Activated naive CD8-positive, alpha-beta T cell treated with anti-CD3 and anti-CD28 coated beads, Interleukin-2, amount 50 U/mL, for 24 hours (primary cell): ENCODE measurements at places on chromosomes 6 and 20.

DNA sequence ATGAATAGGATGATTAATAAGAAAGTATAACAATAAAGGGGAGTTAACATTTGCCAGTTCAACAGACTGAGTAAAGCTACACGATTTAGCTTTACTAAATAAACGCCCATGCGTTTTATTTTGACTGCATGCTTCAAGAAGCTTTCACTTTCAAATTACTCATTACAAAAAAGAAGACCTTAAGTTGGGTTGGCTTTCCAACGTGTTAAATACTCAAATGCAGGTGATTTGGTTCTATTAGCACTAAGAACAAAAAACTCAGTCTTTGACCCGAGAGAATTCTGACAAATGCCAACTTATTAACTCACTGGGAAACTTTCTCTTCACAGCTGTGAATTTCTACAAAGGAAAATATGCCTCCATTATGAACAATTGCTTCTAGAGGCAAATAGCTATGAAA is 24.8 kb downstream of the RNF146 start:
- no peak for DNase-seq

DNA sequence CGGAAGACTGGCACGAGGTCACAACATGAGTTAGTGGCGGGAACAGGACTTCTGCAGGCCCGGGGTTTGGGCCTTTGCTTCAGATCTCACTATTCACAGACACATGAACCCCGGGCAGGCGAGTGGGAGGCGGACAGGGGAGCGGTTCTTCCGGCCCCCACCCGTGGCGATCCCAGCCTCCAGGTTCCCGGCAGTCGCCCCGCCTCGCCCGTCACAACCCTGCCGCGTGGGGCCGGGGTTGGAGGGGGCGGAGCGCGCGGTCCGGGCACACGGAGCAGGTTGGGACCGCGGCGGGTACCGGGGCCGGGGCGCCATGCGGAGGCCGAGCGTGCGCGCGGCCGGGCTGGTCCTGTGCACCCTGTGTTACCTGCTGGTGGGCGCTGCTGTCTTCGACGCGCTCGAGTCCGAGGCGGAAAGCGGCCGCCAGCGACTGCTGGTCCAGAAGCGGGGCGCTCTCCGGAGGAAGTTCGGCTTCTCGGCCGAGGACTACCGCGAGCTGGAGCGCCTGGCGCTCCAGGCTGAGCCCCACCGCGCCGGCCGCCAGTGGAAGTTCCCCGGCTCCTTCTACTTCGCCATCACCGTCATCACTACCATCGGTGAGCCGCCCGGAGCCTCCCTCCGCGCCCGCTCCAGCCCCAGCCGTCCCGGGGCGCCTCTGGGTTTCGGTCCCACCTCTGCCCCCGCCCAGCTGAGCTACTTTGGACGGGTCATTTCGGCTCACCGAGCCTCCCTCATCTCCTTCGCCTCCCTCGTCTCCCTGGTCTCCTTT is at the start of gene KCNK15:
KCNK15 (plus strand) TSS at position 268 of the 769 bp plus-strand sequence; CDS start at position 314, 46 bp downstream.
- DNase-seq, result peak; percentile 46

DNA sequence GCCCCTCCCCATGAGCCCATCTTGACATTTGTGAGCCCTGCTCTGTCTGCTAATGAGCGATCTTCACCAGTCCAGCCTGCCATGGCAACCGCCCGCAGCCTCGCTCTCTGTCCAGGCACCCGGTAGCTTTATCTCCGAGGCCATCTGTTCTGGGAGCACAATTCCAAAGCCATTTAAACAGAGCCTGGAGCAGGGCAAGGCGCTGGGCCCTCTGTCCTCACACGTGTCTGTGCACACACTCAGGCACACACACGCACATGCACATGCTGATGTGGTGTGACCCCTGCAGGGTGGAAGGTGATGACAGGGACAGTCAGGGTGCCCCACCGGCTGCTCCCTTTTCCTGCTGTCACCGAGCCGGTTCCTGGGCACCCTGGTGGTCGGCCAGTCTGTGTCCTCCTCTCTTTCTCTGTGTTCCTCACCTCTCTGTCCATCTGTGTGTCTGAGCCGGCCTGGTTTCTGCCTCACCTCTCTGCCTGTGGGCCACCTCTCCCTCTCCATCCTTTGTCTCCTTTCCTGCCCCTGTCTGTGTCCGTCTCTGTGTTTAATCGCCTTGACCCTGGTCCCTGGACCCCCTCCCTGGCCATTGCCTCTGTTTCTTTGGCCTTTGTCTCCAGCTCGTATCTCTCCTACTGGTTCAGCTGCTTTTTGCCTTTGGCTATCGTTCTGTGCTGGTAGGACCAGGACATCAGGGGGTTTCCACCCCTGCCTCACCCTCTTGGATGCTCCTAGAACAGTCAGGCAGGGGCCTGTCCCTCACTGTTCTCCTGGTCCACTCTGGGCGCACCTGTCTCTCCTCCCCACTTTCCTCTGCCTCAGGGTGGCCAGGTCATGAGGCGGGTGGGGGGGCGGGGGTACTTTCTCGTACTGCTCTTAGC is 8.8 kb upstream of the MYT1 start:
- no peak for DNase-seq

GRCh38 chr20:62367136-62367632 is at the start of gene LAMA5:
Gene LAMA5 (minus strand): TSS chr20:62367312. CDS start chr20:62367245, 67 bp downstream.
- no peak for DNase-seq

DNA sequence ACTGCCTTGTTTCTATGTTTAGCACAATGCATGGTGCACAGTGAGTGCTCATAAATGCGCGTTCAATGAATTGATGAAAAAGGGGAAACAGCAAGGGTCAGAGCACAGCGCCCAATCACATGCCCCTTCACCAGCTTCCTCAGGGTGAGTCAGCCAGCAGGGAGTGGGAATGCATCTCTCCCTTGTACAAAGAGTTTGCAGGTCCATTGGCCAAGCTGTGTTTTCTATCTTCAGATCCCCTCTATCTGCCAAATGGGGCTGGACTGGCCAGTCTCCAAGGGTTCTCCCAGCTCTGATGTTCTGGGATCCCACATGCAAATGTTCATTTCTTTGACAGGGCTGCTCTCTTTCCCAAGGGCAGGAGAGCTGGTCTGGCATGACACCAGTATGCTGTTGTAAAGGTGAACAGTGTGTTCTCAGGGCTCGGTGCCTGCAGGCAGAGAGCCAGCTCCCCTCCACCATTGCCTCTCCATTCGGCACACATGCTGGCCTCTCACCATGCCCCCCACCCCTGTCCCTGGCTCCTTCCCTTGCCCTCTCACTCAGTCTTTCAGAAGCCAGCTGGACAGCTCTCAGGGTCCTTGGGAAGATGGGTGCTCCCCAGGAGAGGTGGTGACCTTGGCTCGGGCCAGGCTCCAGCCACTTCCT is 25.0 kb downstream of the ANGPT4 start:
- no peak for DNase-seq

DNA sequence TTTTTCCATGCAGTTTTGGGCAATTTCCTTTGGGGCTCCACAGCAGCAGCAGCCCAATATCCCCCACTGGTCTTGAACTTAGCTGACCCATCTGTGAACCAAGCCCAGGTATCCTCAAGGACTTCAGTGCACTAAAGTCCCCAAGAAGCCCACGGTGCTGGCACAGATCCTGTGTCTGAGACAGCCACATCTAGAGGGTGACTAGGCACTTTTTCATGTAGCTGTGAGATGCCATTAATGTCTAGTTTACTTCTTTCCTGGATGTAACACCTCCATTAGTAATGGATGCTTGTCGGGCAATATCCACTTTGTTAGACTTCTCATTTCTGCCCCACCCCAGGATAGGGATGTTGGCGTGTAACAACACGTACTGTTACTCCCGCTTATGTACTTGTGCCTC is 176.2 kb upstream of the PROKR2 start:
- DNase-seq, result no peak
